Mesenteric fat pad (tissue), 1 donor: ENCODE measurements at places on chromosomes 11 and 22.

DNA sequence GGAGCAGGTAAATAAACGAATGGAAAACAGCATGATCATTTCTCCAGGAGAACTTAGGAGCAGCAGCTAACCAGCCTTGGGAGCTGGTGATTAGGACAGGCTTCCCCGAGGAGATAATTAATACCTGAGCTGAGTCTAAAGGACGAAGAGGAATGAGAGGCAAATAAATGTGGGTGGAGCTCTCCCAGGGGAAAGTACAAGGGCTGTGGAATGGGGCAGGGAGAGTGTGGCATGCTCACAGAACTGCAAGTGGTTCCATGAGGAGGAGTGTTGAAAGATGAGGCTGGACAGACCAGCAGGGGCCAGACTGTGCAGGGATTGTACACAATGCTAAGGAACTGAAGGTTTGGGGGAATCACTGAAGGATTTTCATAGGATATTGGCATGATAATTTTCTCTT lies 14.2 kb upstream of the TLCD5 start:
- DNase-seq, result no peak

DNA sequence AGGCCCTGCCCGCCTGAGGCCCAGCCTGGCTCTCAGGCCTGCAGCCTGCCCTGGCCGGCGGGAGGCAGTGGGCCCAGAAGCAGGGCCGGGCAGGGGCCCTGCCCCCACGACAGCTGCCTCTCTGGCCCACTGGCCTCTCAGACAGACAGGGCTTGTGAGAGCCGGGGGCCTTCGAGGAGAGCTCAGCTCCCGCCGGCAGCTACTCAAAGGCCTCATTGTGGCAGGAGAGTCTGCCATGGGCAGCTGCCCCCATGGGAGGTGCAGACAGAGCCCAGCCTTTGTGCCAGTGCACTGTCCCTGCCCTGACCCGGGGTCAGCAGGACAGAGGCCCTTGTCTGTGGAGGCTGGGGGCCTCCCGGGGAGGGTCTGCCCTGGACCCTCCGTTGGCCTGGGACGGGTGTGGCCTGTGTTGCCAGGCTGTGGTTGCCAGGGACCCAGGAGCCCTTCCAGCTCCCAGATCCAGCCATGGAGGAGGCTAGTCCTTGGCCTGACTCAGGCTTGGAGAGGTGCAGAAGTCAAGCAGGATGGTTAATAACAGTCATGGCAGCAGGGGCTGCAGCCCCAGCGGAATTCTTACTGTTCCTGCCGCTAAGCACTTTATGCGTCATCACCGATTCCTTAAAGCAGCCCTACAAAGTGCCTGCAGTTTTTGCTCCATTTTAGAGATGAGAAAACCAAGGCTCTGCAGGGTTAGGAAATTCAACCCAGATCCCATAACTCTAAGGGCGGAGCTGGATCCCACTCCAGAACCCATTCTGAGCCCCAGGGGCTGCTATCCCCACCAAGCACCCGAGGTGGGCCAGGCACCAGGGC lies 12.5 kb downstream of the FLRT1 start:
- DNase-seq, result no peak

- no peak for DNase-seq
These were observed 3.3 kb upstream of the DDI1 start for GRCh38 chr11:104033134-104033533.

GRCh38 chr11:116589402-116589801 lies 183.4 kb downstream of the BUD13 start:
- no peak for DNase-seq

DNA sequence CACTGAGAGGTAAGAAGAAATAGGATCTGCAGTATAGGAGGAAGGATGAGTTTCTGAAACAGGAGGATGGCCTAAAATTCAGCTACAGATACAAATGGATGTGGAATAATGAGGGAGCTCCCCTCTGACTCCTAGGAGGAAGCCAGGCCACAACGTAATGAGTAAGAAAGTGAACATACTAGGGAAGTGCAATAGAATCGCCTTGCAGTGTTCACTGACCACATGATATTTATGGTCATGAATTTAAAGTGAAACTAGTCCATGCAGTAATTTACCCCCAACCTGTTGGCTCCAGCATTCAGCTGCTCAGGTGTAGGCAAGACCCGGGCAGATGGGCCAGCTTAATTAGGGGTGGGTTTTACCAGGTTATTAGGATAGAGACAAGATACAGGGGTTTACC lies 101.7 kb downstream of the DEUP1 start:
- DNase-seq, result no peak

DNA sequence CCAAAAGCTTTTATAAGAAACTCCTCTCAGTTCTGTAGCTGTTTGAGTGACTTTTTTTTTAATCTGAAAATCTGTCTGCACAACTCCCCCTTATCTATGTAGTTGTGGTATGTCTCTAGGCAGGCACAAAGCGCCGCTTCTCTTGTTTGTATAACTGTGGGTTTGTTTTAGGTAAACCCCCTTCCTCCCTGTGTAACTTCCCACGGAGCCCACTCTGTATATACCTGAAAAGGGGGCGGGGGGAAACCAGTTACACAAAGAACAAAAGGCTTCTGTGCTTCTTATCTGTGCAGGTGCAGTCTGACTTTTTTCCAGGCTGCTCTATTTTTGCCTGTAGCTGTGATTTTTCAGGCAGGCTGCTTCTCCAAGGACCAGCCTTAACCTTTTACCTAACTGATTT lies 13.2 kb downstream of the OR10AG1 start:
- no peak for DNase-seq

DNA sequence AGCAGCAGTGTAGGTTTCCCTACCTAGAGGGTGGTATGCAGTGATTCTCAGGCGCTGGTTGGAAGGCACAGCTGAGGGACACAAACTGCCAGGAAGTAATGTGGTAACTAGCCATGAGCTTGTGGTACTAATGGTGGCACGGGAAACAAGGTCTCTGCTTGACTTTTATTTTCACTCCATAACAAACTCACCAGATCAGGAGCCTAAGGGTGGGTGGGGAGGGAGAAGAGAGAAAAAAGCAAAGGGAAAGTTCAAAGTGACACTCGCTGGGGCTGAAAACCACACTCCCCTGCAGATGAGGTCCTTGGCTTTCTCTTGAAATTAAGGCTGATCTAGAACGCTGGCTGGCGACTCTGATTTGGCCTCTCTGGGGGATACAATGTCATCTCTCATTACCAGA lies 22.0 kb downstream of the TRAF6 start:
- no peak for DNase-seq
